Skeletal muscle tissue (tissue), 5 donors: ENCODE measurements at places on chromosomes 5 and 9. TPM values are rescaled to one million over a fixed set of nuclear protein-coding genes. Genes with fewer than 3 reads are reported as not detected.

The WDR31 gene
- 2.1 TPM for total RNA-seq

The IL4 gene
- total RNA-seq, result not detected

The MACIR gene
- 10.4 TPM for total RNA-seq

The PFN3 gene
- not detected for total RNA-seq

The DDX4 gene
- not detected for total RNA-seq

The OCLN gene
- total RNA-seq, result 0.52 TPM

The CA9 gene
- total RNA-seq, result under 0.01 TPM

The CDC20B gene
- total RNA-seq, result not detected
